ENCODE measurements at places on chromosomes 5 and 9.

GRCh38 chr9:35552376-35552775 lies 52.7 kb upstream of the TESK1 start:
- DNase-seq: no peak
- peaks cover 11% of the 10 kb centered on the region for H3K4me1 ChIP-seq
- no peaks in the 10 kb centered on the region for H3K27me3 ChIP-seq
- H3K27ac ChIP-seq: no peak overlapping the region
- H3K4me3 ChIP-seq: no peak overlapping the region

GRCh38 chr9:3240656-3241268 lies 285.0 kb downstream of the RFX3 start:
- DNase-seq: peak; percentile 60
- H3K27ac ChIP-seq: no peak overlapping the region
- 0 out of 2 replicates have a peak, but pooled peaks cover 4% of the 10 kb centered on the region for H3K4me1 ChIP-seq
- H3K4me3 ChIP-seq: no peak overlapping the region
- H3K27me3 ChIP-seq: no peaks in the 10 kb centered on the region

DNA sequence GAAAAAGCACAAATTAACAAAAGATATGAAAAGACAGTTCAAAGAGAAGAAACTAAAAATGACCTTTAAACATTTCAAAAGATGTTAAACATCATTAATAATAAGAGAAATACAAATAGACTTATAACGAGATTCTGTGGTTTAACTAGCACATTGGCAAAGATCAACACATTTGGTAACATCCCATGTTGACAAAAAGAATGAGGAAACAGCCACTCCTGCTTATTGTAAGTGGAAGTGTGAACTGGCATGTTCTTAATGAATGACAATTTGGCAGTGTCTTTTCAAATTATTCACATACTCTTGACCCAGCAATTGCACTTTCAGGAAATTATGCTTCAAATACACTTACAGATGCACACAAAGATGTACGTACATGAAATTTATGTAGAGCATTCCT lies 176.3 kb downstream of the TLE1 start:
- H3K27ac ChIP-seq: no peak overlapping the region
- peaks cover 5% of the 10 kb centered on the region for H3K4me1 ChIP-seq
- no peak overlapping the region for H3K4me3 ChIP-seq
- no peaks in the 10 kb centered on the region for H3K36me3 ChIP-seq
- no peaks in the 10 kb centered on the region for H3K27me3 ChIP-seq

DNA sequence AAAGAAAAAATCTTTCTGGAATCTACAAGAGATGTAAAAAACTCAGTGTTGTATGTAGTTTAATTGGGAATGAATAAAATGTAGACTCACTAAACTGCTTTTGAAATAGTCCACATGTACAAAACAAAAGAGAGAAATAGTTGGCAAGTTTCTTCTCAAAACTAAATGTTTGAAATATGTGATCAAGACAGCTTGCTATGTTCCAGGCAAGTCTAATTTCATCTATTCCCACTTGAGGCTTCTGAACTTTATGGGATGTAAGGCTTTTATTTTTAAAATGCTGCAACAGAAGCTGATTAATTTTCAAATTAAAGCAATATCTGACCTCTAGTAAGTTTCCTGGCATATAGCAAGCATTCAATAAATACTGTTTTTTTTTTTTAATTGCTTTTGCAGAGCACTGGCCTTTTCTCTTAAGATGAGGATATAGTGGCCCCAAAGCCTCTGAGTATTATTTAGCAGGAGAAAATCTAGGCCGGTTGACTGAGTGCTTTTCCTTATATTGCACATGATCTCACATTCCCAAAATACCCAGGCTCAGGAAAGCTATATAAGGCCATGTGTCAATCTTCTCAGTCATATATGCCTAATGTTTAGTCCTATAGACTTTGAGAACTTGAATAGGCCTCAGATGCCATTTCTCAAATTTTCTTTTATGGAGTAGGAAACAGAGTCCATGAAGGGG lies 183.2 kb downstream of the NTRK2 start:
- H3K4me1 ChIP-seq: no peaks in the 10 kb centered on the region
- no peak overlapping the region for H3K27ac ChIP-seq
- H3K4me3 ChIP-seq: no peak overlapping the region
- H3K36me3 ChIP-seq: no peaks in the 10 kb centered on the region
- DNase-seq: no peak

GRCh38 chr5:94715768-94716167 lies 97.3 kb downstream of the SLF1 start:
- no peak for DNase-seq
- no peaks in the 10 kb centered on the region for H3K27me3 ChIP-seq
- H3K4me1 ChIP-seq: no peaks in the 10 kb centered on the region
- H3K27ac ChIP-seq: no peak overlapping the region

Data from HepG2 (cell line).